Fibroblast of pulmonary artery (primary cell): ENCODE measurements at places on chromosomes 5 and 9.

DNA sequence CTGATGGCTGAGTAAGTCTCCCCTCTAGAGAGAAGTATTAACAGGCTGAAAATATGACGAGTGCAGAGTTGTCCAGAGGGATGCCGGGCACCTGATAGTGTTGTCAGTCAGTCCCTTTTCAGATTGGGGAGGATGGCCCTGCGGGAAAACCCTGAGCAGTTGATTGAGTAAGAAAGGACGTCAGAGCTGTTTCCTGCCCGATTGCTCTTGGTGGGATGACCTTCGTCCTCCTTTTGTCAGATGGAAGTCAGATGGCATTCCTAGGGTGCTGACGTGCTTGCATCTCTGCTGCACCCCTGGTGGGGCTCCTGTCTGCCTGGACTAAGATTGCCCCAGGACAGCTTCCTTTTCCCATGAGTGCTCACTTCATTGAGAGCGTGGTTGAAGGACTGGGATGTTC lies 9.8 kb downstream of the ZNF354B start:
- peak; percentile 75 for DNase-seq

DNA sequence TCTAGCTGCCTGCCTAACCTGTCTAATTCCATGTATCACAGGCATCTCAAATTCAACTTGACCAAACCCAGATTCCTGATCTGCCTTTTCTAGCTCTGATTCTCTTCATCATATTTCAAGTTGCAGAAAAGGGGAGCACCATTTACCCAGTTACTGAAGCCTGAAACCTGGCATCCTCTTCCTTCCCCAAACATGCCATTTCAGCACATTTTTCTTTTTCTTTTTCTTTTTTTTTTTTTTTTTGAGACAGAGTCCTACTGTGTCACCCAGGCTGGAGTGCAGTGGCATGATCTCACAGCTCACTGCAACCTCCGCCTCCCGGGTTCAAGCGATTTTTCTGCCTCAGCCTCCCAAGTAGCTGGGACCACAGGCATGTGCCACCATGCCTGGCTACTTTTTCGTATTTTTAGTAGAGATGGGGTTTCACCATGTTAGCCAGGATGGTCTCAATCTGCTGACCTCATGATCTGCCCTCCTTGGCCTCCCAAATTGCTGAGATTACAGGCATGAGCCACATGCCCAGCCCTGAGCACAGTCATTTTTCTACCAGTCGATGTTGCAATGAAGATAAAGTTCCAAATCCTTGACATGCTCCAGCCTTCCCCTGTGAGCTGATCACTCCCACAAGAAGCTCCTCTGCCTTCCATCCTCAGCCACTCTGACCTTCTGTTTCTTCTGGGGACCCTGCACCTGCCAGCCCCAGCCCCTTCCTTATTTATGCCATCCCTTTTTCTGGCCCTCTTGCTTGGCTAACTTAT lies 32.2 kb downstream of the ACER2 start:
- peak; percentile 49 for DNase-seq

- DNase-seq = no peak
Measured at GRCh38 chr5:51172903-51173626, 210.2 kb upstream of the ISL1 start.

GRCh38 chr9:91077624-91078368 lies 276.2 kb downstream of the SYK start:
- DNase-seq = no peak

DNA sequence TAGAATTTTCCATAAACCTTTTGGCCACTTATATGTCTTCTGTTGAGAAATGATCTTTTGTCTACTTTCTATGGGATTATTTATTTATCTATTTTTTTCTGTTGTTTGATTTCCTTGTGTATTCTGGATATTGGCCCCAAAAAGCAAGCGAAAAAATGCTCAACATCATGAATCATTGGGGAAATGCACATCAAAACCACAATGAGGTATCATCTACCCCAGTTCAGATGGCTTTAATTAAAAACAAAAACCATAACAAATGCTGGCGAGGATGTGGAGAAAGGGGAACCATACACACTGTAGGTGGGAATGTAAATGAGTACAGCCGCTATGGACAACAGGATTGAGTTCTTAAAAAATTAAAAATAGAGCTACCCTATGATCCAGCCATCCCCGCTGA lies 125.0 kb upstream of the LPCAT1 start:
- DNase-seq = no peak

DNA sequence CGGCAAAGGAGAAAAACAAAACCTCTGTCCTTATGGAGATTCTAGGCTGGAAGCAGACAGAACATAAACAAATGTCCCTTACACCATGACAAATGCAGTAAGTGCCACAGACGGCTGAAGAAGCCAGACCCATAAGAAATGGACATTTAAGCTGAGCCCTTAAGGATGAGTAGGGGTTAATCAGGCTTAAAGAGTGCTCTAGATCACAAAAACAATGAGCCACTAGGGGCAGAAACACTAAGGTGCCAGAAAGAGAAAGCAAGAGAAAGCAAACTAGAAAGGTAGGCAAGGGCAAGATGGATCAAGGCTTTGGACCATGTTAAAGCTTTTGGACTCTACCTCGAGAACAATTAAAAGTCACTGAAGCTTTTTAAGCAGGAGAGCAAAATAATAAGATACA lies 326.9 kb upstream of the WWC1 start:
- DNase-seq = no peak

- no peak for DNase-seq
Measured at GRCh38 chr5:133410335-133410828, 202.0 kb downstream of the FSTL4 start.

DNA sequence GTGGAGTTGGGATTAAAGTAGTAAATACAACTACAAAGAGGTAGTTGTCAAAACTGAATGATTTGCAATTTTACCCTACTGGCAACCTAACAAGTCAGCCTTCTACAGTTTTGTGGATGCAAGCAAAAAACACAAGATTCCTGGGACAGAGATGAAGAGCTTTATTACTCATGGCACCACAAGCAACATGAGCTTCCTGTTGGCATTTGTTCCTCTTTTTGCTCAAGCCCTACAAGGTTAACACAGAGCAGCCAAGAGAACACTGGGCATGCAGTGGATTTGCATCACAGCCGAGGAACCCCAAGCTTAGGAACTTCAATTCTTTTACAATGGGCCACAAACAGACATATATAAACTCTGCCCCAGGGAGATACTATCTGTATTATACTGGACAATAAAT lies 28.8 kb upstream of the DMAC1 start:
- no peak for DNase-seq

DNA sequence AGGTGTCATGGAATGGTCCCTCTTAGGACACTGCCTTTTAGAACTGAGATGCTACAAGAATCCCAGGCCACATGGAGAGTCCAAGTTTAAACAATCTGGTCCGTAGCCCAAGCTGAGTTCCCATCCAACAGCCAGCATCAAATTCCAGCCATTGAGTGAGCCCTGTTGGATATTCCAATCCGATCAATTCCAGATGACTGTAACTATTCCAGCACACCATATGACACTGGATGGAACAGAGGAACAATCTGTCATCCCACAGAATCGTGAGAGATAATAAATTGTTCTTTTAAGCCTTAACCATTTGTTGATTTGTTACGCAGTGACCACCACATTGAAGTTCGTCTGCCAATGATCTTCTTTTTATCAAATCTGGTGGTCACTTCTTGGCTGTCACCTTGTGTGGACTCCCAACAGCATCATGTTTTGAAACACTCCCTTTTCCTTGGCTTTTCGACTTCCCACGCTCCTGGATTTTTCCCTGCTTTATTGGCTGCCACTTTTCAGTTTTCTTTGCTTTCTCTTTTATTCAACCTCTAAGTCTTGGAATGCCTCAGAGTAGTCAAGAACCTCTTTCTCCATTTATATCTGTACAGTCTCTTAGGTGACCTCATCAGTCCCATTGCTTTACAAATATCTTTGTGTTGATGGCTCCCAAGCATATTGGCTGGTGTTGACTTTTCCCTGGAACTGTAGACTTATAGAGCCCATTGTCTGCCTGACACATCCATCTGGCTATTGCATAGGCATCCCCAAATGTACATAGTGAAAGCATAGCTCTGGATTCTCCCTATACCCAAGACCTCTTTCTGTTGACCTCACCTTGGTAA lies 46.1 kb downstream of the TNFSF15 start:
- no peak for DNase-seq

GRCh38 chr9:104482921-104483570 lies 21.0 kb upstream of the OR13F1 start:
- no peak for DNase-seq

DNA sequence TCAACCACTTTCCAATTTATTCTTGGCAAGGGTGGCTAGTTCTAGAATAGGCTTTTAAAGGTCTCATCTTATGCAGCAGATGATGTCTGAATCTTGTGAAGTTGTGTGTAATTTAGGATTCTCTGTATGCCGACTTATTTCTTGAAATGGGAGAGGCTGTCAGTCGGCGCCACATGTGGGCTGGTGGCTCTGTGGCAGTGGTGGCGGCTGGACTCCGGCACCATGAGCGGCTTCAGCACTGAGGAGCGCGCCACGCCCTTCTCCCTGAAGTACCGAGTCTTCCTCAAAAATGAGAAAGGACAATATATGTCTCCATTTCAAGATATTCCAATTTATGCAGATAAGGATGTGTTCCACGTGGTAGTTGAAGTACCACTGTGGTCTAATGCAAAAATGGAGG lies 8.3 kb upstream of the ATP6V0E1 start:
- DNase-seq = no peak

GRCh38 chr9:124298646-124299235 lies 41.0 kb downstream of the NEK6 start:
- DNase-seq = no peak

GRCh38 chr5:375336-375920 lies 53.9 kb downstream of the AHRR start:
- DNase-seq = no peak

- no peak for DNase-seq
Measured at GRCh38 chr5:1651971-1652872, 128.5 kb upstream of the LPCAT1 start.

DNA sequence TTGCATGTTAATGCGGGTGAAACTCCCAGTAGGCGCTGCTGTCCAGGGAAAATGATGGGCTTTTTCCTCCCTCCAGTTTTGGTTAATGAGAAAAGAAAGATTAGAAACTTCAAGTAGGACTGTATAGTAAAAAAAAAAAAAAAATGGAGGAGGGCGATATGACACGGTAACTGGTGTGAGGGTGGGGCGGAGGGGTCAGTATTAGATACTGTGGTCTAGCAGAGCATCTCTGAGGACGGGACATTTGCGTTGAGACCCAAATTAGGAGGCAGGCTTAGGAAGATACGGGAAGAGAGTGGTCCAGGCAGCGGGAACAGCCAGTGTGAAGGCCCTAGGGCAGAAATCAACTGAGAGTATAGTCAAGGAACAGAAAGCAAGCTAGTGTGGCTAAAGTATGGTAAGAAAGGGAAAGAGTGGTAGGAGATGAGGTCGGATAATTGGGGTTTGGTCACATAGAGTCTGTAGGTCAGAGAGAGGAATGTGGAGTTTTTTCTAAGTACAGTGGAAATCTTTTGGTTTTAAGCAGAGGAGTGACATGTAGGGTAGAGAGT lies 707 bp downstream of the RMND5B start:
- no peak for DNase-seq

GRCh38 chr5:117461403-117461802 lies 886.8 kb upstream of the SEMA6A start:
- no peak for DNase-seq

DNA sequence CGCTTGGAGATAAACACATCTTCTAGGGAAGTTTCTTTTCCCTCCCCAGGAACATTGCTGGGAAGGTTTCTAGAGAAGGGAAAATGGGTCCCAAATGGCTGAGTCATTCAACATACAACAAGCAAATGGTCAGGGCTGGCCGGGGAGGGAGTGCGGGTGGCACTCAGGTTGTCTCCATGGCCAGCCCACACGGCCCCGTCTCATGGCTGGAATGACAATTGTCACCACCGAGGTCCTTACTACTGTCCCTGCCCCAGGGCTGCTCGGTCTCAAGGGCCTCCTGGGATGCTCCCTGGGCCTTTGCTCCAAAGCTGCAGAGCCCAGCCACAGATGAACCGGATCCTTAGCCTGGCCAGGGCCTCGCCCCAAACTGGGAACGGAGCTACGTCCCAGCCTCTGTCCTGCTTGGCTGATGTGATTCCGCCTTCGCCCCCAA lies 121.9 kb downstream of the FGF18 start:
- DNase-seq = no peak

DNA sequence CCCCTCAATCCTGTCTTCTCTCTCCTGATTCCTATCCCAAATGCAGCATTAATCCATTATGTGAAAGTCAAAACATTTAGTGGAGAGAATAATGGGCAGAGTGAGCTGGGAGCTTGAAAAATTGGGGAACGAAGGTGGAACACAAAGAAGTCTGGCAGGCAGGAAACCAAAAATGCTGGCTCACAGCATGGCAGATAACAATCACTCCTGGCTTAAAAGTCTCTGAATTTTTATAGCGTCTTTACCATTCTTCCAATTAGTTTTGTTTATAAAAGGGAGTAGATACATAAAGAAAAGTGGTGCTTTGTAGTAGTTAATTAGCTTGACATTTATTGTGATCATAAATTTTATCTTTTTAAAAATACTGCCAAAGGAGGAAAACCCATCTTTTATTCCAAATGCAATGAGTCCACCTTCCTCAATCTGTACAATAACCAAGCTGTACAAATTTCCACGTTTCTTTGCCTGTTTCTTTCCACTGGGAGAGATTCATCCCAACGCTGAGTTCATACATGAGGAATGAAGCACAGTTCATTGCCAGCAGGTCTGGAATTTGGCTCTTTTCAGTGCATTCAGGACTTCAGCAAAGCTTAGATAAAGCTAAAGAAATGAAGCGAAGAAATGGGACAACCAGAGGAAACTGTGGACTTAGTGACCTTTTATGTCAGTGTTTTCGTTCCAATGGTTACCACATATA lies 174.7 kb downstream of the HMHB1 start:
- peak; percentile 81 for DNase-seq

DNA sequence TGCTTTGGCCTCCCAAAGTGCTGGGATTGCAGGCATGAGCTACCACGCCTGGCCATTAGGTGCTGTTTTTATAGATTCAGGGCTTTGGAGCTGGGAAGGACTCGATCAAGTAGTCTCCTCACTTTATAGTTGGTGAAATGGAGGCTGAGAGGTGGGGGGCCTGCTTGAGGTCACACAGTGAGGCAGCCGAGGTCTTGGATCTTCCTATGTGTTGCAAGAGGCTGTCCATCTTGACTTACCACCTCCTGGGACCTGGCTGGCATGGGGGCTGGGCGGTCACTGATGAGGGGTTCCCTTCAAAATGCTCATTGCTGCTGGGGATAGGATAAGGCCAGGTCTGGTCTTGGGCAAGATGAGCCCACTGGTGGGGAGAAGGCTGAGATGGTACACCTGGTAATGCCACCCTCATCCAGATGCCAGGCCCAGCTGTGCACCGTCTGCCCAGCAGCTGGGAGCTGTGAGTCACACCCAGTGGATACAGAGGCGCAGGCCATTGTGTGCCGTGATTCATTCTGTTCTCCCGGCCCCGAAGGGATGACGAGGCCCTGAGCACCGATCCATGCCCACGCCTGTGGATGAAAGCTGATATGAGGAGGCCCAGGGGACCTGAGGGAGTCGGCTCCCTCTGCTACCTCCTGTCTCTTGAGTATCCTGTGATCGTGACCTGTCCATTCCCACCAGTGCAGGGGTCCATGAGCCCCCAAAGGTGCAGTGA lies 10.5 kb upstream of the NDST1 start:
- DNase-seq = peak; percentile 90
